ENCODE measurements at places on chromosomes 12 and 14.

DNA sequence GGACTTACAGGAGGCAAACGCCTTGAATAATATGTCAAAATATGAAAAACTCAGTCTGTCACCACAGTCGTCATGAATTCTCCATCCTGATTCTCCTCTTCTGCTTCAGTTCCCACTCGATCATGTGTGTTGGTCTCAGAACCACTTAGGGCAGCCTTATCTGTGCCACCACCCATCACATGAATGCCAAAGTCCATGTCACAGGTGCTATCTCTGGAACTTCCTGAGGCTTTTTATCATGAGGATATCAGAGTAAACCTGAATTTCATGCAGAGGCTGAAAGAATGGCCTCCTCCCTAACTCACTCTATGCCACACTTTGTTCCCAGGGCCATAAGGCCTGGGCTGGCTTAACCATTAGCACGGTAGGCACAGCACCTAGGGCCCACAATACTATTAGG is 28.8 kb upstream of the MAP3K9 start:
- no peak for DNase-seq

- no peak for DNase-seq
Measured at GRCh38 chr12:58657190-58657589, 263.1 kb downstream of the LRIG3 start.

DNA sequence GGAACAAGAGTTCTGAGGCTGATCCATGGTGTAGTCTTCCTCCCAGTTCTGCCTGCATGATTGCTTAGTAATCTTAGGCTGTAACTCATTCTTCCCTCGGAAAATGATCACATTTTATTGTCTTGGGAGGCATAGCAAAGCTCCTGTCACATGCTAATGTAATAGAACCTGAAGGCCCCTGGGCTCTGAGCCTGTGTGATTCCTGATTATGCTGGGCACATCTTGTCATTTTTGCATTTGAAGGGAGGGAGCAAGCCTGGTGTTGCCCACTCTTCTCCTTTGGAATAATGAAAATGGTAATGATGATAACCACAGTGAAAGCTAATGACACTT is 215.4 kb downstream of the MSRB3 start:
- no peak for DNase-seq

DNA sequence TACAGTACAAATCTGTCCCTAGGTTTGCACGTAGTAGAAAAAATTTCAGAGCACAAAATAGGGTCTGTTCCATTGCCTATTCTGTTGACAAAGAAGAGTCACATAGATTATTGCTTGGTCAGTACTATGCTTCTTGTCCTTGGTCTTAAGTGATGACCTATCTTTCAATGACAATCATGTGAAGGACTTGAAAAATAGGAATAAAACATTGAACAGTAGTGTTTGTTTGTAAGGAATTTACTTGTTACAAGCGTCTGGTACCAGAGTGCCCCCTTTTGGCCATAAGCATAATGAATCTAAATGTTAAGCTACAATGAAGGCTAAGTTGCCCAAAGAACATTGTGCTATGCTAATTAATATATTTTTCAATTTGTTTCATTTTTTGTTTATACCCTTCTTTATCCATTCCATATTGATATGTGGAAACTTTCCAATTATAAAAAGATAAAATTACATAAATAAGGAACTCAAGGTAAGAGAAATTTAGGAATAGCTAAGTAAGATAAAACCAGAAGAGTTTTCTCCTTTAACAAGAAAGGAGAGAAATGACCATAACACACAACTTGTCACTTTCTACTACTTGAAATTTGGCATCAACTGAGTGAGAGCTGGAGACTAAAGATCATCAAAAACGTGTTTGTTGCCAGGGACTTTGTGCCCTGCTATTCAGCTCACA is 204.7 kb downstream of the EPS8 start:
- DNase-seq = no peak

GRCh38 chr12:131167334-131167733 is 213.6 kb downstream of the ADGRD1 start:
- no peak for DNase-seq

- no peak for DNase-seq
Measured at GRCh38 chr12:68632486-68632885, 21.8 kb downstream of the RAP1B start.

DNA sequence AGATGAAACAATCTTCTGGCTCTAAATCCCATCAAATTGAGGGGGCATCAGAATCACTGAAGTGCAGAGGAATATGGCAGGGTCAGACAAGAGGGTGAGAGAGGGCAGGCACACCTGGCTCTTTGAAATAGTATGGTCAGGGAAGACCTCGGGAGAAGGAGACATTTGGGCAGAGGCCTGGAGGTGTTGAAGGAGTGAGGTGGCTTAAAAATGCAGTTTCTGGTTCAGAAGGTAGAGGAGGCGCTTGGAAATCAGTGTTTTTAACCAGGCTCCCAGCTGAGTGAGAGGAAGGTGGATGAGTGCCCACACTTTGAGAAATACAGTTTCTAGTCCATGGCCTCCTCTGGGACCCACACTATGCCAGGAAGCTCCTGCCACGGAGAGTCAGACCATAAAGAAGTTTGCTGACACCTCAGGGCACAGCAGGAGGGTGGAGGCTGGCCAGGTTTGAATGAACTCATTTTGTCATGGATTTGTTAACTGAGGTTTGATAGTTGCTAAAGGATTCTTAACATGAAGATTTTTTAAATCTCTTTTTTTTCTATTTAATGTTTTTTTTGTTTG is 20.1 kb downstream of the NID2 start:
- DNase-seq = no peak

DNA sequence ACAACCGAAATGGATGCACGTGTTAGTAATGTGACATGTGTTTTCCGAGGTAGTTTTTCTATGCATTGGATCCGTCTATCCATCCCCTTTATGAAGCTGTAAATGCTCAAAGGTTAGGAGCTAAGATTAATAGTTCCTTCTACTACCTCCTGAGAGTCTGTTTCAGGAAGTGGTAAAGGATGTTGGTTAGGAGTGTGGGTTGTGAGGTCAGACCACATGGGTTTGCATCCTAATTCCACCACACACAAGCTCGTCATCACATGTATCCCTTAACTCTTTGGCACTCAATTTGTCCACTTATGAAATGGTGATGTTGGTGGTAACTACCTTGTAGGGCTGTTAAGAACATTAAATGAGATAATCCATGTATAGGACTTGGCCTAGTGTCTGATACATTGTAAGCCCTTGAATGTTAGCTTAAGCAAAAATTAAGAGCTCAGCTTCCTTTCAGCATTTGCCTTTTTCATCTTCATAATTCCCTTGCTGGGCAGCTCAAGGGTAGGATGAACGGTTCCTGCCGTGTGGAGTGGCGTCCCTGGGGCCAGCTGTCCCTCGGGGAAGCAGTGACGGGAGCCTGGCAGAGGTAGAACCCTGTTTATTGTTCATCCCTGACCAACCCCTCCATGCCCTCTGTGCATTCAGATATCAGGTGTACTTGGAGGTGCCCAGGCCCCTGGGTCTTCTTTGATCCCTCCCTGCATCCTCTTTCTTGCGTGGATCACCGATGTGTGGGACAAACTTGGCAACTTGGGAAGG is 52.3 kb downstream of the TSPAN9 start:
- no peak for DNase-seq
